ENCODE measurements at places on chromosomes 3 and 15.

DNA sequence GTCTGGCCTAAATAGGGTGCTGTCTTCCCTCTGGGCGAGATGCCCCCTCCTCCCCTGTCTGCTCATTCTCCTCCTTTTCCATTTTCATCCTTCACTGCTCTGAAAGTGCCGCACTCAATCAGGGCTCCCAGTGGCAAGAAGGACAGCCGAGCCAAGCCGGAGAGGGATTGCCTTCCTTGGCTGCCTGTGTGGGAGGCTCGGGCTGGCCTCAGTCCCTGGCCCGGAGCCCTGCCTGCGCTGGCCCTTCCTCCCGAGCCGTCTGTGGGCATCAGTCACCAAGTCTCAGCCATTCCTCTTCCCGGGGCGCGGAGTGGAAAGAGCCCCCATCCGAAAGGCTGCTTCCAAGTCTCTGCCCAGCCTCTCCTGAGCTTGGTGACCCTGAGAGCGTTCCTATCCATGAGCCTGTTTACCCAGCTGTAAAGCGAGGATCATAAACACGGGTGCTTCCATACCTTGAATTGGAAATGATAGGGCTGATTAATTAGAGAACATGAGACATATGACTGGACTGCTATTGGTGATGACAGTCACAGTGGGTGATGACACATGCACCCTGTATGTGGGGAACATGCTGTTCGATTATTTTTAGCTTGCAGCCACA lies 59.1 kb upstream of the TLE3 start:
- no peak for DNase-seq

- no peak for DNase-seq
Observed at GRCh38 chr15:74788683-74789151, 6.8 kb downstream of the CSK start.

- no peak for DNase-seq
Observed at GRCh38 chr3:156762631-156763185, 63.4 kb upstream of the LEKR1 start.

- DNase-seq: peak; percentile 89
Observed at GRCh38 chr3:53195602-53196574, 34.9 kb downstream of the PRKCD start.
